MG63 (cell line): ENCODE measurements at places on chromosomes 2 and 18. TPM values are rescaled to one million over a fixed set of nuclear protein-coding genes. Genes with fewer than 3 reads are reported as not detected.

The DQX1 gene
- not detected in 2 replicates for total RNA-seq

DNA sequence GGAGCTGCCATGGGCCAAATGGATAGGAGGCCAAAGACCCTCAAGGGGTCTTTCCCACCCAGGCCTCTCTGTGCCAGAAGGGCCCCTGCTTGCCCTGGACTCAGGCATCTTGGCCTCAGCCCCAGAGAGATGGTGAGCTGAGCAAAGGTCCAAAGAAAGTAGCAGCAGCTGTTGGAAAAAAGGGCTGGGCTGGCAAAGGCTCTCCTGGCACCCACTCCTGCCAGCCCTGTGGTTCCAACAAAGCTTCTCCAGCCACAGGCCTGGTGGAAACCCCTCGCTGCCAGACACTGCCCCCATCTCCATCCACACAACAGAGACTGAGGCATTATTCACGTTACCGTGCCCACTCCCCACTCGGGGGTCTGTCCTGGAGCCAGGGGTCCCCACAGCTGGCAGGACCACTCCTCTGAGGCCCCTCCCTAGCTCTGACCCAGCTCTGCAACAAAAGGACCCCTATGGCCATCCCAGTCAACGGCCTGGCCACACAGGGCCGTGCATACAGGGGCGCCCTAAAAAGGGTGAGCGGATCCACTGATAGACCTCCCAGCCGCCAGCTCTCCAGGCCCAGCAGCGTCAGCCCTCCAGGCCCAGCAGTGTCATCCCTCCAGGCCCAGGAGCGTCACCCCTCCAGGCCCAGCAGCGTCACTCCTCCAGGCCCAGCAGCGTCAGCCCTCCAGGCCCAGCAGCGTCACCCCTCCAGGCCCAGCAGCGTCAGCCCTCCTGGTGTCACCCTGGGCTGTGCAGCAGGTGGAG lies 10.1 kb downstream of the BIN1 start:
- DNase-seq = peak; percentile 65

- no peak for DNase-seq
Measured at GRCh38 chr18:2083691-2084090, 487.6 kb downstream of the METTL4 start.

The MAPRE3 gene
- total RNA-seq = 4.8 and 7.9 TPM in 2 replicates

The CFAP221 gene
- not detected in 2 replicates for total RNA-seq

DNA sequence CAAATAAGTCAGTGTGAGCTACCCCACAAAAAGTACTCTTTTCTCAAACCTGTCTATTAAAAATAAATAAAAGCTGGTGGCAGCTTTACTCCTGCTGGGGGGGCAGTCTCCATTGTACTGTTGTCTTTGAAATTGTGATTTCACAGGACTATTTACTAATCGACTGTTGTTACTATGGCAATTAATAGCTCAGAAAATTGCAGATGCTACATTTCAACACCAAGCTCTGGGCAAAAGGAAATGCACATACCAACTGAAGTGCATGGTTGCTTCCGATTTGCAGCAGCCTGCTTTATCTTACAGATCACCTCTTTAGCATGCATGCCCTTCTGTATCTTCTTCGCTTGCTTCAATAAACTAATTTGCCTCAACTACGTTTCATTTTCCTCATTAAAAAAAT lies 117.6 kb upstream of the DAPL1 start:
- DNase-seq = no peak

The EVX2 gene
- total RNA-seq = not detected in 2 replicates

DNA sequence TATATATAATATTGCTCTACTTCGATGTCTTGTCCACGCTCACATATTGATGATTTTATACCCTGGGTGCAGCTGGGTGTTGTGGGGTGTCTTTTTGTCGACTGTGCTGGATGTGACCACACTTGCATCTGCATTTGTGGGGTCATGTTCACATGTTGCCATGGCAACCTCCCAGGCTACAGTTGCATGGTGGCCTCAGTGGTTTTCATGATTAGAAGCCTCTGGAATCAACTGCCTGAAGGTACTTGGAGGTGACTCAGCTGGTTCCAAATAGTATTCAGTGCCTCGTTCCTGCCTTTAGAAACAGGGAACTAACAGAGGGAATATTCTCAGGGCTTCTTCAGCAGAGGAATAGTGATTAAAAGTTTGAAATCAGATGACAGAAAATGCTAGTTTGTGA lies 166.3 kb upstream of the NYAP2 start:
- DNase-seq = no peak
